Stimulated activated CD4-positive, alpha-beta T cell treated with anti-CD3 and anti-CD28 coated beads, Interleukin-2, amount 100 ng/mL, for 4 hours (primary cell): ENCODE measurements at places on chromosomes 1 and 21.

GRCh38 chr1:62778208-62778607 lies 5.7 kb upstream of the ATG4C start:
- DNase-seq: no peak

DNA sequence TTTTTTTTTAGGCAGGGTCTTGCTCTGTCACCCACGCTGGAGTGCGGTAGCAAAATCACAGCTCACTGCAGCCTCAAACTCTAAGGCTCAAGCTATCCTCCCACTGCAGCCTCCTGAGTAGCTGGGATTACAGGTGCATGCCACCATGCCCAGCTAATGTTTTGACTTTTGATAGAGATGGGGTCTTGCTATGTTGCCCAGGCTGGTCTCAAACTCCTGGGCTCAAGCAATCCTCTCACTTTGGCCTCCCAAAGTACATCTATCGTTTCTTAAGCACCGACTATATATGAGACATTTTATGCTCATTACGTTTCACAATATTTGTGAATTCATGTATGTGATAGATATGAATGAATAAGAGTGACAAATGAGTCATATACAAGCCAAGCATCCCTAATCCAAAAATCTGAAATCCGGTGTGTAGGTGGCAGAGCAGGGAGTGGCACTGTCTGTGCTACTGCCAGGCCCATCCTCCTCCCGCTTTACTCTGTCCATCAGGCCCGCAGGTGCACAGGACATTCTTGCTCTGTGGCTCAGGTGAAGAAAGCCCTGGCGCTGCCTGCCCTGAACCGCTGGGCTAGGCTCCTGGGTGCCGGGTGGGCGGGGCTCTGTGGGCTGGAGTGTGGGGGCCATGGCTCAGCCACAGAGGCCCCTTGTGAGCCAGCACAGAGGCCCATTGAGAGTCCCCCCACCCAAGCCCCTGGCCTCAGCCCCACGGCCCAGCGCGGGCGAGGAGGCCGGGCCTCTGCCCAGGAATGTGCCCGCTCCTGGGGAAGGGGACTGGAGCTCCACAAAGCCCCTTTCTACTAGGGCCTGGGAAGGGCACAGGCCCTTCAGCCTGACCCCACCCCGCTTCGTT lies 45.3 kb downstream of the HSPG2 start:
- no peak for DNase-seq

DNA sequence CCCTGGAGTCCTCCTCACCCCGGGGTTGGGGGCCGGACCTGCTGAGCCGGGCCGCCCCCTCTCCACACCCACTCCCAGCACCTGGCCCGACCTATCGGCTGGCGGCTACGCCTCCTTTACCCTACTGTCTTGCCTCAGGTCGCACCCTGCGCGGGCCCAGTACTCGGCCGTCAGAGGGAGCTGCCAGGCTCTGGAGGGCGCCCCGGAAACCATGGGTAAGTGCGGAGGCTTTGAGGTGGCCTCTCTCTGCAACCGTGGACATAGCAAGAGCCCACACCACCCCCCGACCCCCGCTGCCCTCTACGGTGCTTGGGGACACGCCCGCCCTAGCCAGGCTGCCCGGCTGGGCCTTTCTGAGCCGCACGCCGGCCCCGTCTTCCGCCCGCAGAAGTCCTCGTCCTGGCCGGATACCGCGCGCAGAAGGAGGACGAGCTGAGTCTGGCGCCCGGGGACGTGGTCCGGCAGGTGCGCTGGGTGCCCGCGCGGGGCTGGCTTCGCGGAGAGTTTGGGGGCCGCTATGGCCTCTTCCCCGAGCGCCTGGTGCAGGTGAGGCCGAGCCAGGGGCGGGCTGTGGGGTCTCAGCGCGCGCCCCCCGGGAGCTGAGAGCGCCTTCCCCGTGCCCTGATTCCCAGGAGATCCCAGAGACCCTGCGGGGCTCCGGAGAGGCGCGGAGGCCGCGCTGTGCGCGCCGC lies at the start of gene SH3D21:
SH3D21 (plus strand) TSS at position 159 of the 692 bp plus-strand sequence; CDS start at position 212, 53 bp downstream.
- DNase-seq: peak; percentile 24

GRCh38 chr1:25036117-25036546 lies 106.1 kb upstream of the RUNX3 start:
- no peak for DNase-seq

DNA sequence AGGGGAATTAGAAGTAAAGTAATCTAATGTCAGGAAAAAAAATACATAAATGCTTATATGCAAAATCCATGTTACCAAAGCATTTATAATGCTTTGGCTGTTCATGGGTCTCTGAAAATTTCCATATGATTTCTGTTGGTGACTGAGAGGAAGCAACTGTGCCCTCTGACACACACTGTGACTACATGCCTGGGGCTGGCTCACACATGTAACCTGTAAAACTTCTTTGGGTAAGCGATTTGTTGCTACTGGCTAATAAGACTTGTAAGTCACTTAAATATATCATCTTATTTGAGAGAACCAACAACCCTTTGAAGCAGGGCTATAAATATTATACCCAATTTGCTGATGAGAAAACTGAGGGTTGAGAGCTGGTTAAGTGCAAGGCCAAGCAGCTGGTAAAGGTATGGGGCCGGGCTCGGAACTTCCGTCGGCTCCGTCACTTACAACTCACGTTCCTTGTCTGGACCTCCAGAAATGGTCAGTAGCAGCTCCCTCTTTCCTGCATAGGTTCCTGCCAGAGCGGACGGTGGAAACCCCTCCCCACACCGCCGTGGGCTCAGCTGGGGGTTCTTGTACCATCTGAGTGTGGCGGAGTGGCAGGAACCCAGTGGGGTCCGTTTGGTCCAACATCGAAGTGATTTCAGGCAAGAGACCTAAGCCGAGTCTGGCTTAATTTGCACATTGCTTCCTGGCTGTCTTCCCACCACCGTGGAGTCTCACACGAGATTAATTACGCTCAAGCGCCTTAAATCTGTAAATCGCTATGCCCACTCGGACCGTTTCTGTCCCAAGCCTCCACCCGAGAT lies 714 bp downstream of the DFFA start:
- no peak for DNase-seq

GRCh38 chr1:2247760-2248126 lies 19.6 kb downstream of the SKI start:
- no peak for DNase-seq

GRCh38 chr1:229784834-229785233 lies 158.8 kb downstream of the URB2 start:
- no peak for DNase-seq

DNA sequence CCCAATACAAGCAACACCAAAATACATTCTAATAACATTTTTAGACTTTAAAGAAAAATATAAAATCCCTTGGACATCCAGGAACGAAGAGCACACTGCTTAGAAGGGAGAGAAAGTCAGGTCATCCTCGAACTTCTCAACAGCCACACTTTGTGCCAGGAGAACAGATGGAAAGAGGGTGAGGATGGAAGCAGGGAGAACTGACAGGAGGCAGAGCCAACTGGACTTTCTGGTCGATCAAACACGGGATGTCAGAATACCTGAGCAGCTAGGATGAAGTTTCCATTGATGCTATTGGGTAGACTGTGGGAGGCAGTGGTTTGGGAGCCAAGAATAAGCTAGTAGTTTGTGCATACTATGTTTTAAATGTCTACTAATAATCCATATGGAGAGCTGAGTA lies 111.4 kb downstream of the TOMM20 start:
- DNase-seq: no peak

- DNase-seq: no peak
Observed at GRCh38 chr1:78843111-78843510, 163.4 kb downstream of the ADGRL4 start.

- DNase-seq: no peak
Observed at GRCh38 chr1:199221371-199222150, 582.7 kb downstream of the PTPRC start.

DNA sequence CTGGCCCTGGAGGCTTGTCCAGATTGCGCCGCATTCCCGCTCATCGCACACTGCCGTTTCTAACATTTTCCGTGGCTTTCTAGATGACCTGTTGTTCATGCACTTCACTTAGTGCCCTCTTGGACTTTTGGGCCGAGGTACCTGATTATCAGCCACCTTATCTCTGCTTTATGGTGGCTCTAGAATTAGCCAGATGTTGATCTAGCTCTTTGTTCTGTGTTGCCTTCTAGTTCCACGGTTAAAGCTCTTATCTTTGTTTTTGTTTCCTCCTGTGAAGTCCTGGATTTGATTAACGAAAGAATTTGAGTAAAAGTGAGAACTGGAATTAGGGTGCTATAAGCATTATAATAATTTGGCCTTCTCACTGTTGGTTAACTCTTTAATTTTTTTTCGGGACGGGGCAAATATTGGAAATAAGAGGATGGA lies 945 bp downstream of the RNPEP start:
- DNase-seq: no peak

DNA sequence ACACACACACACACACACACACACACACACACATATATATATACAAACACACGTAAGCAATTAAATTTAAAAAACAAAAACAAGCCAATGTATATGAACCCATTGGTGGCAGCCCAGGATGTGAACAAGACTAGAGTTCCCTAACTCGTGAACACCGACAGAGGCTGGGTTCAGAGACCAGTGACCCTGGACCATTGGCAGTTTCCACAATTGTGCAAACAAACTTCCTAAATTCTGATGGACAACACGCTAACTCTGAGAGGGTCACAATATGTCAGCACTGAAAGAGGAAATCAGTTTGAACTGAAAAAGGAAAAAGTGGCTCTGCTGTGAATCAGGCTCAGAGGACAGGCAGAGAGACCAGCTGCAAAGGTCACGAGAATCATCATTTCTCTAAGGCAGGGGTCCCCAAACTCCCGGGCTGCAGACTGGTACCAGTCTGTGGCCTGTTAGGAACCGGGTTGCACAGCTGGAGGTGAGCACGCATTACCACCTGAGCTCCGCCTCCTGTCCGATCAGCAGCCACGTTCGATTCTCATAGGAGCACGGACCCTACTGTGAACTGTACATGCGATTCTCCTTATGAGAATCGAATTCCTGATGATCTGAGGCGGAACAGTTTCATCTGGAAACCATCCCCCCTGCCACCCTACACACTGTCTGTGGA lies 50.5 kb upstream of the ERO1B start:
- no peak for DNase-seq

DNA sequence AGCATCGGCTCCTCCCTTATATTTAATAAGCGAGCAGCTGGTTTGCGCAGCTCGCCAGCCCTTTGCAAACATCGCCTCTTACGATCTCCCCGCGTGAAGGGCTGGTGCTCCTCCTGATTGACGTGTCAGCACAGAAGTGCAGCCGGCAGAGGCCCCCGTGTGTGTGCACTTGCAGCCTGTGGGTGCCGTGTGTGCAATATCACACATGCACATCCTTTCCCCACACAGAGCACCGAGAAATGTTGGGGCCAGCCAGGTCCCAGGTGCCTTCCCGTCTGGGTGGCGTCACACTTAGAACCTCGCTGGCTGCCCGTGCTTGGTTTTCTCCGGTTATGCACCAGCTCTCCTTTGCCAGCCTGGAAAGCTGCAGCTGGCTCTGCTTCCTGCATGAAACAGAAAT lies 126.6 kb upstream of the AJAP1 start:
- no peak for DNase-seq

DNA sequence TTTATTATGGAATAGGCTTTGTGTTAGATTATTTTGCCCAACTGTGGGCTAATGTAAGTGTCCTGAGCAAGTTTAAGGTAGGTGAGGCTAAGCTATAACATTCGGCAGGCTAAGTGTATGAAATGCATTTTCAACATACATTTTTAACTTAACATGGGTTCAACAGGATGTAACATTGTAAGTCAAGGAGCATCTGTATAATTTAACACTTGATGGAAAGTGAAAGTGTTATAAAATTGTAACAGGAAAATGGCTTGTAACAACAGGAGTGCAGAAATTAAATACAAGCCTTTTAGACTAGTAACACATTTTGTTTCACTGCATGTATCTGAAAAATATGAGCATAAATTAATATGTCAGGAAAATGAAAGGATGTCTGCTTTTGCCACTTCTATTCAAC lies 42.3 kb downstream of the B3GALNT2 start:
- DNase-seq: no peak

DNA sequence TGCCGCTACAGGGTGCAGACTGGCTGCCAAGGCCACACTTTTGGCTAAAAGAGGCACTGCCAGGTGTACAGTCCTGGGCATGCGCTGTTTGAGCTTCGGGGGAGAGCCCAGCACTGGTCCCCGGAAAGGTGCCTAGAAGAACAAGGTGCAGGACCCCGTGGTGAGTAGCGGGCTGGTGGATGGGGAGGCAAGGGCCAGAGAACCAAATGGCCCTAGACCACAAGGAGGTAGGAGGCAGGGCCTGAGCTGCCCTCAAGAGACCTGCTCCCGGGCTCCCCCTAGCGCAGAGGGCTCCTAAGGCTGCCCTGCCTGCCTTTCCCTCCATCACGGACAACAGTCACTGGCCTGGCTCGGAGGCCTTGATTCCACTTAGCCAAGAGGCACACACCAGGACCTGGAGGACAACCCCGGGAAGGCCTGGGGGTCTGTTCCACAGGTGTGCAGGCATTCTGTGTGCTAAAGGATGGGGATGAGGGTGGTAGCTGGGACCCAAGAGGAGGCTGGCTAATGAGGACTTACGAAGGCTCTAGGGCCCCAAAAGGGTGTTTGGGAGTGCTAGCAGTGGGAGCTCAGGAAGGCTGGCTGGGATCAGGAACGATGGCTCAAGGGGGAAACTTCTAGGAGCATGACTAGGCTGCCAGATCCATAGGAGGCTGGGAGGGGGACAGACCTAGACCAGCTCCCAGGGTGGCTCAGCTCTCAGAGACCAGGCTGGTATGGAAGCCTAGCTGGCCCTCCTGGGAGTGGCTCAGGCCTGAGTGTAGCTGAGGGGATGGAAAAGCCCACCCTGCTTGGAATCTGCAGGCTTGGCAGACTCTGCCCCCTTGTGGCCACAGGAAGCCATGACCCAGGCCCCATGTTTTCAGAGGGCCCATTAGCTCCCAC lies 742 bp downstream of the ARTN start:
- no peak for DNase-seq

- no peak for DNase-seq
Observed at GRCh38 chr1:116989835-116990234, 11.7 kb upstream of the CD101 start.

- no peak for DNase-seq
Observed at GRCh38 chr1:164764333-164764732, 205.3 kb downstream of the PBX1 start.

DNA sequence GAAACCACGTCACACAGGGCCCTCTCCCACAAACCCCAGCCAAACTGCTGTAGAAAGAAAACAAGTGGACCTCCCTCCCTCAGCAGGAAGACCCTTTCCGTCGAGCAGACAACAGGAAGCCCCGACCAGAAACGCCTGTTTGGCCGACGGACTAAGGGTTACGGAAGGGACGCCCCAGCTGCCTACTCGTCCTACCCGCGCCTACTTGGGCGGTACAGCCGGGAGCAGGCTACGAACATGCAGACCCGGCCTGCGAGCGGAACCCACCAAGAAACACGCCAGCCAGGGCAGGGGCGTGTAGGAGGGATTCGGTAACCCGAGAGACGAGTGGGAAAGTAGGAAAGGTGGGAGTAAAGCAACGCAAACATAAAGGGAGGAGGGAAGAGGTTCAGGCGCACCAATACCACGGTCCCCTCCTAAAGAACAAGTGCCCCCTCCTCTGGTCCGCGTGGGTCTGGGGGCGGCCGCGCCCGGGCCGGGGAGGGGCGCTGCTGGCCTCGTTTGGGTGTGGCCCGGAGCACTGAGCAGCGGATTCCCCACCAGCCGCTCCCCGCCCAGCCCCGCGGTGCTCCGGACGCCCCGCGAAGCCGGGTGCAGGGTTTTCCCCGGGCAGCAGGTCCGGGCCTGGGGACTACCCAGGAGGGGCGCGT lies 450 bp downstream of the S100A10 start:
- no peak for DNase-seq

GRCh38 chr1:76764638-76765454 lies 102.4 kb upstream of the ST6GALNAC5 start:
- DNase-seq: no peak

- DNase-seq: peak; percentile 28
Observed at GRCh38 chr1:36359911-36360550, 25.7 kb downstream of the STK40 start.

- no peak for DNase-seq
Observed at GRCh38 chr1:201539561-201540431, 869 bp downstream of the NAV1 start.
